Lung microvascular endothelial cell (primary cell): ENCODE measurements at places on chromosomes 2 and 18. TPM values are rescaled to one million over a fixed set of nuclear protein-coding genes. Genes with fewer than 3 reads are reported as not detected.

The CPS1 gene
- 0.44 and 0.60 TPM in 2 replicates for total RNA-seq

DNA sequence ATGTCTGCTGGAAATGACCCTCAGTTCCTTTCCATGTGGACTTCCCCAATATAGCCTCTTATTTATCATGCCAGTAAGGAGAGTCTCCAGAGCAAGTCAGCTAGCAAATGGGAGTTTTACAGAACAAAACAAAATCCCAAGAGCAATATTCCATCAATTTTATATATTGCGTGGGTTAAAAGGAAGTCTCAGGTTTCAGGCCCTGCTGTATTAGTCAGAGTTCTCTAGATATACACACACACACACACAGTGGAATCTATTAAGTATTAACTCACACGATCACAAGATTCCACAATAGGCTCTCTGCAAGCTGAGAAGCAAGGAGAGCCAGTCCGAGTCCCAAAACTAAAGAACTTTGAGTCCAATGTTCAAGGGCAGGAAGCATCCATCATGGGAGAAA, 102.8 kb upstream of the MAP2 start:
- no peak for DNase-seq

The TXNDC2 gene
- under 0.01 TPM in 1 of 2 replicates, not detected in the other for total RNA-seq

DNA sequence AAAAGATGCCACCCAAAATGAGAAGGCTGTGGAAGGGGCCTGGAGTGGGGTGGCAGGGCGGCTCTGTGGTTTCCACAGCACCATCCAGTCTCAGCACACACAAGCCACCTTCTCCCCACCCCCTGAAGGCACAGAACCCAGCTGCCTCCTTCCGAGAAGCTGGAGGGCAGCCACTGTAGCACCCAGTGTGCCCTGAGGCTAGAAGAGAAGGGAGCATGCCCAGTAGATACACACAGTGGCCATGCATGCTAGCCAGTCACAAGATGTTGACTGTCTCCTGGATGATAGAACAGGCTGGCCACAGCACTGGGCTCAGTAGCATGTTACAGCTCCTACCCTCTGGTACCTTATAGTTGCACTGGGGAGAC, 148.9 kb upstream of the EPAS1 start:
- no peak for DNase-seq
